Central memory CD8-positive, alpha-beta T cell (primary cell): ENCODE measurements at places on chromosomes 5 and 9.

DNA sequence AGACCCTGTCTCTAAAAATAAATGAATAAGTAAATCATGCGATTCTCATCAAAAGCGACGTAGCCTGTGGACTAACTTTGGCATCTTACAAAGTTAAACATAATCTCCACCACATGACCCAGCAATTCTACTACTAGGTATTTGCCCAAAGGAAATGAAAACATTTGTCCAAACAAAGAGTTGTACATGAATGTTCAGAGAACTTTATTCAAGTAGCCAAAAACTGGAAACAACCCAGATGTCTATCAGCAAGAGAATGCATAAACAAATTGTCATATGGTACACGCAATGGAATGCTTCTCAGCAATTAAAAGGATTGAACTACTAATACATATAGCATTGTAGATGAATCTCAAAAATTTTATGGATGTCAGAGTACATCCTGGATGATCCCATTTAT lies 82.6 kb downstream of the ADRB2 start:
- no peak for DNase-seq

GRCh38 chr5:38124321-38124720 lies 134.0 kb upstream of the EGFLAM start:
- DNase-seq = no peak

GRCh38 chr5:113319256-113320053 lies 115.3 kb downstream of the TSSK1B start:
- DNase-seq = no peak

GRCh38 chr5:96180684-96181435 lies 219.2 kb upstream of the ELL2 start:
- DNase-seq = no peak
